ENCODE measurements at places on chromosomes 7 and 10. TPM values are rescaled to one million over a fixed set of nuclear protein-coding genes. Genes with fewer than 3 reads are reported as not detected.

Gene SPDYE6
- not detected for total RNA-seq

Gene FMC1
- 18.8 TPM for total RNA-seq

Gene STEAP2
- total RNA-seq = 25.2 TPM

Gene AGR2
- 725 TPM for total RNA-seq

Gene ITPRID1
- 2.6 TPM for total RNA-seq

Gene SYCE1
- not detected for total RNA-seq

Gene POU6F2
- total RNA-seq = not detected

Gene NOS3
- total RNA-seq = 2.7 TPM

Measured in left colon (tissue), 2 donors.